ENCODE measurements at places on chromosomes 13 and 19.

DNA sequence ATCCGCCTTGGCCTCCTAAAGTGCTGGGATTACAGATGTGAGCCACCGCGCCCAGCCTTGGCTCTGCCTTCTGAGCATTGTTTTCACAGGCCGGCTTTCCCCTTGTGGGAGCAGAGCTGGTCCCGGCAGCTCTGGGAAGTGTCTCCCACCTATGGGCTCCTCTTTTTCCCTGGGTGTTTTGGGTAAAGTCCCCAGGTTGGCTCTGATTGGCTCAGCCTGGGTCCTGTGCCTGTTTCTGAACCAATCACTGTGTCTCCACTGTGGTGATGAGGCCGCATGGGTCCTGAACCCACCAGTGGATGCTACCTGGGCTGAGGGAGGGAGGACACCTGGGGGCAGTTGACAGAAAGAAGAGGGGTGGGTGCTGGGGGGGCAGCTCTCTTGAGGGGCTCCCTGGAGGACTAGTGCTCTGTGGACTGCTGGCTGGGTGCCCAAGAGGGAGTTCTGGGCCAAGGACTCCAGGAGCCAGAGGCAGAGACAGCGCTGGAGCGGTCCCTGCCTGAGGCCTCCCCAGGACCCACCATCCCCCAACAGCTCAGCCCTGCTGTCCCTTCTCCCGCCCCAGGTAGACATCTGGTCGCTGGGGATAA lies 19.6 kb upstream of the NCCRP1 start:
- no peak for DNase-seq

DNA sequence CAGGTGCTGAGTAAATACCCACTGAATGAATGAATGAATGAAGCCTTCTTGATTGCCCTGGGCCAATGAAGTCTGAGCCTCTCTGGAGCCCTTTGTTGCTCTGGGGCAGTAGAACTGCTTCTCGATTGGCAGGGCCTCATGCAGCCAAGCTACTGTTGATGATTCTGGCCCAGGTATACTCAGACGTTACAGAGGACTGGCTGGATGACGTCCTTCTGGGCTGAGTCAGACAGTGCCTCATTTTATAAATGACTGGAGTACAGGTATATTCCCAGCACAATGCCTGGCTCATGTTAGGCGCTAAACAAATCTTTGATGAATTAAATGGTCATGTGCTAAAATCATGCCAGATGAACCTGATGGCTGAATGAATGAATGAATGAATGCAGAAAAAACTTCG lies 243.8 kb upstream of the MAB21L1 start:
- no peak for DNase-seq

DNA sequence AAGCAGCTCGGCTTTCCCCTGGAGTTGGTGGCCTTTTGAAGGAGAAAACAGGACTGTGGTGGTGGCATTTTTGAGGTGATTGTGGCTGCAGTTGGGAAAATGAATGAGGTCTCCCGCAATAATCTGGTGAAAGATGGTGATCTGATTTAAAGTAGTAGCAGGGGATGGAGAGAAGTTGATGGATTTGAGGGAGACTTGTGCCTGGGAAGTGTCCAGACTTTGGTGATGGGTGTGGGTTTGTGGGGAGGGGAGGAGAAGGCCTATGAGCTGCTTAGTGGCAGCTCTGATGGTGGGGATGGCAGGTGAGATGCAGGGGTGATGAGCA lies 4.0 kb upstream of the EPN1 start:
- DNase-seq = no peak

GRCh38 chr19:38321646-38322196 lies 2.1 kb downstream of the KCNK6 start:
- no peak for DNase-seq

DNA sequence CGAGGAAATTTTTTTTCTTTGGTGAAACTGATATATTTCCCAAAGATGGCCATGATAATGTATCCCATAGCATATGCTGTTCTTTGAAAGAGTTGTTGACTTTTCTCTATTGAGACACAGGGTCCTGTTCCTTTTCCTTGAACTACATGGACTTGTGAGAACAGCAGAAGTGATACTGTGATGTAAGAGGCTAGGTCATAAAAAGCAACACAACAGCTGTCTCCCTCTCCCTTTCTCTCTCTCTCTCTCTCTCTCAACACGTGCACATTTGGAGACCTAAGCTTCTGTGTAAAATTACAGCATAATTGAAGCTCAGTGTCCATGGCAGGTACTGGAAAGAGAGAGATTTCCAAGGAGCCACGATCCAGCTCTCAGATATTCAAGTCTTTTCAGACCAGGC lies 1712.4 kb downstream of the EFNB2 start:
- no peak for DNase-seq

DNA sequence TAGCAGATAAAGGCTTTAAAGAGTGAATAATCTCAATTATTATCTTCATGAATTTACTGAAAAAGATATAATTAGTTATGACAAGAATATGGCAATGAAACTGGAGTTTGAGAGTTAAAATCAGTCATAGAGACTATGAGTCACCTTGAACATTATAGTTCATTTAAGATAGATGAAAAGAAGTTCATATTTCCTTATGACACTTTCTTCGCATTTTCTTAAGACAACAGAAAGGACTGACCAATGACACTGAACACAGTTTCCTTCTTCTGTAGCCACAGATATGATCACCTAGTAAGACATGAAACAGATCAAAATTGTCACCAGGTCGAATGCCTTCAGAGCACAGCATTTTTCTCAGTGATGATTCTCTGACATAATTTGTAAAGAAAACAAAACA lies 202.1 kb downstream of the KLF12 start:
- DNase-seq = no peak

DNA sequence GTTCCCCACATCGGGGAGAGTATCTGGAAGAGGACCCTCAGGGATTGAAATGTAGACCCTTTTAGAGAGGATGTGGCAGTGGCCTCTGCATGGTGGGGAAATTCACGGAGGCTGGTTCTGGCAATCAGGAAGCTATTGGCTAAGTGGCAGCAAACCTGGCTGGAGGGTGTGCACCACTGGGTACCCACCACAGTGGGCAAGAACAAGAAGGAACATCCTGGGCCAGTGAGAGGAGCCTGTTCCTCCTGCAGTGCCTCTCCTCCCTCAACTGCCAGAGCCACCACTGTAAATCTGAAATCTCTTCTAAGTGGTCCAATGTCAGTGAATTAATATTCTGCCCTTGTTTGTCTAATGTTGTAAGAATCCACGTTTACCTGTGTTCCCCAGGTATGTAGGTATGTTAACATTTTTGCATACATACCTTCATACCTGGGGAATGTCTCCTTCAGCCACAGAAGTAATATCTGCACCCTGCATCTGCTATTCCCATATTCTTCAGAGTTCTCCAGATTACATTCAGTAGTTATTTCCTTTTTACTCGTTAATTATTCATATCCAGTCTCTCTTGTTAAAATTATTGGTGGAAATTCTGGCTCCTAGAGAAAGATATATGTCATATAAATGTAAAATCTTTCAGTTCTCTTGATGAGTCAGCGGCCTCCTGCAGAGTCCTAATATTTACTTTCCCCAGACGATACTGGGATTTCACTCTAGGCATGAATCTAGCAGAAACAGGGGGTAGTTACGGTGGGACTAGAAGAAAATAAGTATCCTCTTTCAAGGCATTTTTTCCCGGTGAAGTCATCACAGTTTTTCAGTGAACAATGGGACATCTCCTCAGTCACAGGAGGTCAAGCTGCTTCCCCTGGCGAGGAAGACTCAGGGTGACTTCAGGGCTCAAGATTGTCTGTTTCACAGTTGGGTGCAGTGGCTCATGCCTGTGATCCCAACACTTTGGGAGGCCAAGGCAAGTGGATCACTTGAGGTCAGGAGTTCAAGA lies 148.3 kb downstream of the MYO16 start:
- DNase-seq = no peak

All from LNCaP clone FGC (cell line).